ENCODE measurements at places on chromosomes 1 and 21. TPM values are rescaled to one million over a fixed set of nuclear protein-coding genes. Genes with fewer than 3 reads are reported as not detected.

- no peak for DNase-seq
Measured at GRCh38 chr1:245444945-245445344, 290.2 kb downstream of the KIF26B start.

GRCh38 chr1:221203224-221204054 is 324.2 kb downstream of the HLX start:
- peak; percentile 74 for DNase-seq

Gene MPL
- total RNA-seq: not detected

- DNase-seq: peak; percentile 27
Measured at GRCh38 chr1:21175324-21175669, 1.4 kb downstream of the EIF4G3 start.

Gene RHEX
- total RNA-seq: not detected

DNA sequence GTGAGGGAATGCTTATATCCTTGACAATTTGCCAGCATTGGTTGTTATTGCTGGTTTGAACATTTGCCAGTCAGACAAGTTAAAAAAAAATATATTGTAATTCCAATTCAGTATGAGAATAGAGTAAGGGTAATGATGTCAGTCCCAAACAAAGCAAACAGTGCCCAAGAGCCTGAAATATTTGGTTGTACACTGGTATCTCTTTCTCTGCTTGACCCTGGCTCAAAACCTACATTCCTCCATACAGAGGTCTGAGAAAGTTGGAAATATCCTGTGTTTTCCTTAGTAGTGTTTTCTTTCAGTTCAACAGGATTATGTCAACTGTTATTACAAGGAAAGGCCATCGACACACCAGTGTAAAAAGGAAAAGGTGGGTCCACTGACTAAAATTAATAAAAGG is 145.6 kb downstream of the MRPL39 start:
- DNase-seq: peak; percentile 12

DNA sequence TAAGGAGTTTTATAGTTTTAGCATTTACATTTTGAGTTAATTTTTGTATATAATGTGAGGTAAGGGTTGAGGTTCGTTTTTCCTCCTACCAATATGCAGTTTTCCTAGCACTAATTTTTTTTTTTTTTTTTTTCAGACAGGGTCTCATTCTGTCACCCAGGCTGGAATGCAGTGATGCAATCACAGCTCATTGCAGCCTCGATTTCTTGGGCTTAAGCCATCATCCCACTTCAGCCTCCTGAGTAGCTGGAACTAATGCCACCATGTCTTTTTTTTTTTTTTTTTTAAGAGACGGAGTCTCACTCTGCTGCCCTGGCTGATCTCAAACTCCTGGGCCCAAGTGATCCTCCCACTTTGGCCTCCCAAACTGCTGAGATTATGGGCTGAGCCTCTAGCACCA is 2.5 kb upstream of the UBASH3A start:
- DNase-seq: no peak

DNA sequence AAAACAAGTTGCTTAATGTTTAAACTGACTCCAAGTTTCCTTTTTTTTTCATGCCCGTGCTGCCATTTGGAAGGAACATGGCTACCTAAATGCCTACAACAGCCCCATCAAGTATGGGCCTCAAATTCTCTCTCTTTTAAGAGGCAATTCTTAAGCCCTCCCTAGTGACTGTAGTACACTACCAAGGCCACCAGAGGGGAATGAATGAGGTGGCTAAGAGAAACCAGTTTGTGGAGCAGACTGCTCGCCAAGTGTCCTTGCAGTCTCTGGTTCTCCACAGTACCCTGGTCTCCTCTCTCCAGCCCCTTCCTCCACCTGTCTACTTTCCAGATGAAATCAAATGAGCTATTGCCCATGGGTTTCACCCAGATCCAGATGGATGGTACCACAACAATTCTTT is 1809.6 kb downstream of the BRINP3 start:
- DNase-seq: no peak

Gene CBR1
- total RNA-seq: 222 TPM

- no peak for DNase-seq
Measured at GRCh38 chr1:182676274-182676673, 8.1 kb downstream of the RGS8 start.

DNA sequence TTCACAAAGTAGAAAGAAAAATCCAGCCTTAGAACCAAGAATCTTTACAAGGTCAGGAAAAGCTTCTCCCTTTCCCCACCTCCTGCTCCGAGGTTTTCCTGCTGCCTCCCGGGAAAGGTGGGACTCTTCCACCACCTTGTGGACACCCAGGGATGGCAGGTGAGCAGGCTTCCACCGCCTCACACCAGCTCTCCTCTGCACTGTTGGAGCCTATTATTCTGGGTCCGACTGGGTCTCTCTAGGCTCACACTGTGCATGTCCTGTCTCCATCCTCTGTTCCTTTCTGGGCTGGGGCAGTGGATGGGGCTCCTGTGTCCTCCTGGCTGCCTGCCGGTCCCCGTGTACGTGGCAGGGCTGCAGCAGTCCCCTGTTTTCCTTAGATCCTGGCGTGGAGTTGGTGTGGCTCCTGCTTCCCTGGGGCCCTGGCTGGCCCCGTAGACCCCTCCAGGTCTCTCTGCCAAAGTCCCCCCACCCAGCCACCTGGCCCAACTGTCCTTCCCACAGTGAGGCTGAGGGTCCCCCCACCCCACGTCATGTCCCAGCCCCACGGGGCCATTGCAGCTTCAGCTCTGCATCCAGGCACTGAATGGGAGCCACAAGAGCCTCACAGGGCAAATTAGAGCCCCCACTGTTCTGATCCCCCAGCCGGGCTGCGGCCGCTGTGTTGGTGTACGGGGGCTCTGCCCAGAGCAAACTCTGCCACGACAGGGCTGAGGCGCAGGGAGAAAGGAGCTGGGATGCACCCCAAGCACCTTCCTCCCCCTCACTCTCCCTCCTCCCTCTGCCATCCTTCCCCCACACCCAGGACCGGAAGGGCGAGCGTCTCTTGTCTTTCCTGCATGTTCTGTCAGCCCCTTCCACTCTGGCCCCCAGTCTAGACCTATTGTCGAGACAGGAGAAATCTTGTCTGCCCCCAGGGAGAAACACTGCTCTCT is 3.3 kb upstream of the SLC45A1 start:
- DNase-seq: peak; percentile 77

Gene AK5
- total RNA-seq: 54.7 TPM

DNA sequence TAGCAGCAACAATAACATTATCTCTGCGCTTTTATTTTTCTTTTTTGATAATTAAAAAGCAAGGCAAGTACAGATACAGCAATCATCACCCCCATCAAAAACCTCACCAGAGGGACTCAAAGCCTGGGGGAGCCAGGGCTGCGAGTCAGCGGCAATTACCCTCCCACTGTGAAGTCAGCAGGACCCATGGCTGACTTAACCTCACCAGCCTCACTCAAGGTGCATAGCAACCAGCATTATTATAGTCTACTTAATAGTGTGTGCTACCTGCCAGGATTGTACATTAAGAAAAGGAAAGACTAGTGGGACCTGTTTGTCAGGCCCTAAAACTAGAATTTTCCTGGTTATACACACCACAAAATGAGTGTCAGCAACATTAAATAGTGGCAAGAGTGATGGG is 28.9 kb upstream of the SERBP1 start:
- no peak for DNase-seq

Gene NR5A2
- under 0.01 TPM for total RNA-seq

Gene NHLH1
- total RNA-seq: not detected

GRCh38 chr1:162536511-162536910 is 25.0 kb upstream of the UAP1 start:
- peak; percentile 59 for DNase-seq

DNA sequence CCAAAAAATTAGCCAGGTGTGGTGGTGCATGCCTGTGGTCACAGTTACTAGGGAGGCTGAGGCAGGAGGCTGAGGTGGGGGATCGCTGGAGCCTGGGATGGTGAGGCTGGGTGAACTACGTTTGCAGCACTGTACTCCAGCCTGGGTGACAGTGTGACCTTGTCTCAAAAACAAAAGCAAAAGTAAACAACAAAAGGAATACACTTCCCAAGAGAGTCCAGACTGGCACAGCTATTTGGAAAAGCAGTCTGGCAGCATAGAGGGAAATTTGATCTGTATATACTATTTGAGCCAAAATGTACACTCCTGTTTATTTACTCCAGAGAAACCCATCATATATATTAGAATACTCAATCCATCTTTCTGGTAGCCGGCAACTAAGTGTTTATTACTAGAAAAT is 107.0 kb upstream of the HMCN1 start:
- DNase-seq: no peak

GRCh38 chr1:221256773-221257172 is 377.5 kb downstream of the HLX start:
- no peak for DNase-seq

- DNase-seq: peak; percentile 17
Measured at GRCh38 chr1:30840904-30841598, 67.5 kb downstream of the SDC3 start.

- no peak for DNase-seq
Measured at GRCh38 chr1:211174375-211174774, 40.4 kb upstream of the KCNH1 start.

DNA sequence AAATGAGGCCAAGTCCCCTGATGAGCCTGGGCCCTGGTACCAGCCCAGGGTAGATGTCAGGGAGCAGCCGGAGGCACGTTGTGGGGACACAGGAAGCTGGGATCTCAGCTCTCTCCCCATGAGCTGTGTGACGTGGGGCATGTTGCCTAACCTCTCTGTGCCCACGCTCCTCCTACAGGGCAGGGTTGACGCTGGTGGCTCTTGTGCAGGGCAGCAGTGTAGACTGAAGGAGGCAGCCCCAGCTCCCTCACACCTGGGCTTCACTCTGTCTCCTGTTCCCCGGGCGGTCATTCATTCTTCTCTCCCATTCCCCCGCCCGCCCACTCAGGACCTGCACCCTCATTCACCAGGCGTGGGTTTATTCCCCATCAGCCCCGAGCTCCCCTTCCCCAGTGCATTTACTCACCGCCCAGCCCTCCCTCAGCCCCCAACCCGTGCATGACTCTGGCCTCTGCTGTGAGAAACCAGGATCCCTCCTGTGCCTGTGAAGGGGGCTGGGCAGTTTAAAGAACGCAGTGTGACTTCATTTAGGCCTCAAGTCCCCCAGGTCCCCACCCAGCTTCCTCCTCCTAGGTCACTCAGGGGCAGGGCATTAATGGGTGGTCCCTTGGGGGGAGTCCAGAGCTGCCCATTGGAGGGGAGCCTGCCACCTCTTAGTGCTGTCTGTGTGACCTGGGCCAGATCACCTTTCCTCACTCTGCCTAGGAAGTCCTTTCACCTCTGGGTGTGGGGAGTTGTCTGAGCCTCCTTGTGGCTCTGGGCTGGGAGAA is 285.7 kb downstream of the PTPRU start:
- no peak for DNase-seq

- peak; percentile 71 for DNase-seq
Measured at GRCh38 chr1:32028746-32029145, 15.1 kb downstream of the KHDRBS1 start.

Gene CELA2A
- total RNA-seq: not detected
